ENCODE measurements at places on chromosomes 12 and 14.

DNA sequence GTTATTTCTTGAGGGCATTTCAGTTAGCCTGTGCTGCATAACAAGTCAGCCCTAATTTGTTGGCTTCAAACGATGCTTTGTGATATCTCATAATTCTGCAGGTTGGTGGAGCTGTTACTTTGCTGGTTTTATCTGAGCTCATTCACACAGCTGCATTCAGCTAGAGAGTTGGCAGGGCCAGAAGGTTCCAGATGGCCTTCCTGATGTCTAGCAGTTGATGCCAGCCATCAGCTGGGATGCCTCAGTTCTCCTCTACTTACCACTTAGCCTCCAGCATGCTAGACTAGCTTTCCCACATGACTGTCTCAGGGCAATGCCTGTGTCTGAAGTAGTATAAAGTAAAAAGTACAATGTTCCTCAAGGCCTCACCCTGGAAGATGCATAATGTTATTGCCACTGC is 130.6 kb downstream of the SLC35F4 start:
- no peak for DNase-seq

DNA sequence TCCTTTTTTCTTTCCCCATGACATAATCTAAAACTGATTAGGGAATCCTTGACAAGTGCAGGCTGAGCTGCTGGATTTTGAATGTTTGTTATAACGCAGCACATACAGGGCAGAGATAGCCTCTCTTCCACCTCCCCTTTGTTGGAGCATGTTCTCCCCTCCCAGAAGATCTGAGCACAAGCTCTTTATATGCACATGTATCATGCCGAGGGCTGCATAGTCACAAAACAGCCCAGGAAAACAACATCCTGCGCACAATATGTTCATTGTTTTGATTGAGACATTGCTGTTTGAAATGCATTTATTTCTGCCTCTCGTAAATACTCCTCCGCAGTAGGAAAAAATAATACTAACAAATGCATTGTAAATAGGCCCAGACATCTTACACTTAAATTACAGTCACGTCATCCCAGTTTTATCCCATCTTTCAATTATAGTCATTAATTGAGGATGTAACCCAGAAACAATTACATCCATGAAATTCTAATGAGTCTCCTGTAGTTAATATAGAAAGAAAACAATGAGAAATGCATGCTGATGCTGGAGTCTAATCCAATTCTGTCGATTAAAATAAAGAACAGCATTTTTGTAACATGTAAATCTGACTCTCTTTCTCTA is 401.8 kb downstream of the BTG1 start:
- no peak for DNase-seq

- DNase-seq, result no peak
Measured at GRCh38 chr14:65354715-65355114, 57.8 kb upstream of the FUT8 start.

DNA sequence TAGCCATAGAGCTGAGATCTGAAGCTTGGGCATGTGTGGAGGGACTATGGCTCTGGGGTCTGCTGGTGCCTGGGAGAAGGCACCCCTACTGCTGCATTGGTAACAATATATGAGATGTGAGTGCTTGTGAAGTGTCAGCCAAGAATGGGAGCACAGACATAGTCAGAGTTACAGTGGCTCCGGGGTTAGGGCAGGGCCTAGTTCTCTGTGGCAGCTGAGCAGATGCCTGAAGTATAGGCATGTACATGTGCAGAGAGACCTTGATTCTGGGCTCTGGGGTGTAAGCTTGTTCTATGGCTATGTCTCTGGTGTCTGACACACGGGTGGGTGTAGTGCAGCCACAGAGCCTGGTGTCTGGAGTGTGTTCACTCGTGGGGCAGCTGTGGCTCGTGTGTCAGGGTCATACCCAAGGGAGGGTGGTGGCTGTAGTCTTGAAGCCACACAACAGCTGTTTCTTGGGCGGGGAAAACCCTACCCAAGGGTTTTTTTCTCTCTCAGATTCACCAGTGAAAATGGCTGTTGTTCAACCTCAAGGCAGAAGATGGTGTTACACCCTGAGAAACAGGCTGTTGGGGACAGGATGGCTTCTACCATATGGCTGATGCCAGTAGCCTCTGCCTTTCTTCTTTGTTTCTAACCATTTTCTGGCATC is 11.9 kb upstream of the TCL1A start:
- no peak for DNase-seq

DNA sequence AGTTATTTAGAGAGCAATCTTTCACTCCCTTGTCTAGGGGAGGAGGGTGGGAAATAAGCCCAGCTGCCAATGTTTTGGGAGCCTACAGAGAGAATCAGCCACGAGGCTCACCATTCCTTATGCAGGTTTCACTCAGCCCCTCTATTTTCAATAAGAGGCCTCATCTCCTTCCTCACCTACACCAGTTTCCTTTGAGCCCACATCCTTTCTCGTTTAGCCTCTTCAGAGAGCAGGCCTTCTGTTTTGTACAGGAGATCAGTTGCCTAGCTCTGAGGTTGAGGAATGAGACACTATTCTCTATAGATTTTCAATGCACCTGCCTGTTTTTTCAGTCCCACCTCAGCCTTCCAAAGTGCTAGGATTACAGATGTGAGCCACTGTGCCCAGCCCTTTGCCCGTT is 17.9 kb downstream of the SNAPC1 start:
- no peak for DNase-seq

DNA sequence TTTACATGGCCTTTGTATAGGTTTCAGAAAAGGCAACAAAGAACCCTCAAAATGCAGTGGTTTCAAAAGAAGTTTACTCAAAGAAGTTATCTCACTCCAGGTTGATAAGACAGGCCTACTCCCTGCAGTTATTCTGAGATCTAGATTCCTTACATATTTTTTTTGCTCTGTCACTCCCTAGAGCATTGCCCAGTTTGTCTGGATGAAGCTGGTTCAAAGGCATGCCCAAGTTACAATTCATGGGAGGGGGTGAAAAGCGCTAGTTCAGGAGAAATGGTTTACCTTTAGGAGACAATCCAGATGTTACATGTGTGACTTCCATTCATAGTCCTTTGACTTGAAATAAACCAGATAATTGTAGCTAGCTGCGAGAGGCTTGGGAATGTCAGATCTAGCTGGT is 115.0 kb downstream of the TPH2 start:
- DNase-seq, result no peak

DNA sequence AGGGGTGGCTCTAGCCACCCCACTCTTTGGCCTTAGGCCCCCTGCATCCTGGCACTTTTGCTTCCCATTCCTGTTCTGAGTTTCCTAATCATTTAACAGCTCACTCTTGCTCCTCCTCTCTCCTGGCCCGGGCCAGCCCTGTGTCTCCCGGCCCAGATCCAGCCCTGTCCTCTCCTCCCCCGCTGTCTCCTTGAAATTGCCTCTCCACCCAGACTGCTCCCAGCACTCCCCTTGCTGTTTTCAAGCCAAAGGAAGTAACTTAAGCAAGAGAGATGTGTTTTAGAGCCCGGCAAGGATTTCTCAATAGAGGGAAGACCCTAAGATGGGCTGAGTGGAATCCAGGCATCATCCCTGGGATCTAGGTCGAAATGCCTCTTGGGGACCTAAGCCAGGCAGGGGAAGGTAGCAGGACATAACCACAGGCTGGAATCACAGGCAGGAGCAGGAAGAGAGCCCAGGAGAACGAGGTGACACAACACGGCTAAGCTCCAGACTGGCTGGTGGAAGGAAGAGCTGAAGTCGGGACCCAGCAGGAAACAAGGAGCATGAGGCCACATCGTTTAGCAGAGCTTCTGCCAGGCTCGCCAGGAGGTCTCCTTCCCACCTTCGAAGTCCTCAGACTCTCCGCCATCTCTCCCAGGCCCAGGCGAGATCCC is 2.0 kb upstream of the LRP1-AS start:
- no peak for DNase-seq

DNA sequence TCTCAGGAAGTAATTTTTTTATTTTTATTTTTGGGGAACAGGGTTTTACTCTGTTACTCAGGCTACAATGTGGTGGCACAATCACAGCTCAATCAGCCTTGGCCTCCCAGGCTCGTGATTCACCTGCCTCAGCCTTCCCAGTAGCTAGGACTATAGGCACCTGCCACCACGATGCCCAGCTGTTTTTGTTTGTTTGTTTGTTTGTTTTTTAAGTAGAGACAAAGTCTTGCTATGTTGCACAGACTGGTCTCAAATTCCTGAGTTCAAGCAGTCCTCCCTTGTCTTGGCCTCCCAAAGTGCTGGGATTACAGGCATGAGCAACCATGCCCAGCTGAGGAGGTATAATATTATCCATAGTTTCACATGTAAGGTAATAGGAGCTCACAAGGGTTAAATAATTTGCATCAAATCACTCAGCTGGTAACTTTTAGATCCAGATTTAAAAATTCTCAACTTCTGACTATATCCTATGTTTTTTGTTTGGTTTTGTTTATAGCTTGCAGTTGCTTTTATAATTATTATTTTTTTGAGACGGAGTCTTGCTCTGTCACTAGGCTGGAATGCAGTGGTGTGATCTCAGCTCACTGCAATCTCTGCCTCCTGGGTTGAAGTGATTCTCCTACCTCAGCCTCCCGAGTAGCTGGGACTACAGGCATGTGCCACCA is 629.3 kb downstream of the DIO2 start:
- DNase-seq, result no peak

- no peak for DNase-seq
Measured at GRCh38 chr12:13718271-13718670, 263.1 kb downstream of the GRIN2B start.

DNA sequence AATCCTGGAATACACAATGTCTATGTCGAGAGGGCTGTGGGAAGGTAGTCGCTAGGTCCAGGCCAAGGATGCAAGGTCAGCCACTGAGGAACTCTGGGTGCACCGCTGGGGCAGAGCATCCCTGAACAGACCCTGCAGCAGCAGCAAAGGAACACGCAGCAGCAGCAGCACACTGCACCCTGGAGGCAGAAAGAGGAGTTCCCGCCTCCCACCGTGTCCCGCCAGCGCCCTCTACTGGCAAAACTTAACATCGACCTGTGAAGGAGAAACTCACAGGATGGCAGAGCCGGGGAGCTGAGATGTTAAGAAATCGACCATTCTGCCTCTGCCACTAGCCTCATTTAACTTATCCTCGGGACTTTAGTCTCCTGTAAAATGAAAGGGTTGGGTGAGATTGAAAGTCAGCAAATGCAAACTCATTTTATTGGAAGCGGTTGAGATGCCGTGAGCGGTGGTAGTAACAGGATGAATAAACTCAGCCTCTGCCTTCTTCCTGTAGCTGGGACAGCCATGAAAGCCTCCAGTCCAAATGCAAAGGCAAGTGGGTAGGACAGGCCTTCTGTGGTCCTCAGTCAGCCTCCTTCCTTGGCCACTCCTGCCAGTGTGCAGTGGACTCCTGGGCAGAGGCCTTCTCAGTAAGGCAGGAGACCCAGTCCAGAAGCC is 45.6 kb downstream of the STAB2 start:
- no peak for DNase-seq

GRCh38 chr12:114069507-114069906 is 103.4 kb upstream of the RBM19 start:
- DNase-seq, result no peak

DNA sequence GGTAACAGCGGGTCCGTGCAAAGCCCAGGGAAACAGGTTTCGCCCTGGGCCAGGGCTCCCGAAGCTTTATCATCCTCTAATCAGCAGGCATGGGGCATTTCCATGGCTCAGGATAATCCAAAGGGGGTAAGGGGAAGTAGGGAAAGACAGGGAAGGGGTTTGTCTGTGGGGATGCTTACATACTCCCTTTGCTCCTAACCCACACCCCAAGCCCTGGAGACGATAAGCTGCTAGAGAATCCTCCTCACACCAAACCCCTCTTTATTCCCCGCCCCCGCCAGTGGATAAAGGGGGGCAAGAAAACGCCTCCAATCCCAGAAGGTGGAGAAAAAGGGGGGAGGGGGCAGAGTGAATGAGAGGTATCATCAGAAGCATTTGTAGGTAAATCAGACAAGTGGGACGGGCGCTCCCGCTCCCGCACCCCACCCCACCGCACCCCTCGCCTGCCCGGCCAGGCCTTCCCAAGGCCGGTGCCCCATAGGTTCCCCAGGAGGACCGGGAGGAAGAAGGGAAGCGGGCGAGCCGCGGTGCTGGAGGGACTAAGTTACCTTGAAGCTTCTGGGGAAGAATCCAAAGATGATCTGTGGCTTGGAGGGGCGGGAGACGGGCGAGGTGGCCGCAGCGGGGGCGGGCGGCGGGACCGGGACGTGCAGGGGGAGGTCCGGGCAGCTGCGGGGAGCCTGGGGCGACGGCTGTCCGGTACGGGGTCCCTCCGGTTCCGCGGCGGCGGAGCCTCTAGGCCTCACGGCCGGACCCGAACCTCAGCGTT is 762 bp downstream of the PPP2R5E start:
- DNase-seq, result no peak

GRCh38 chr12:43287706-43288383 is 264.2 kb downstream of the ADAMTS20 start:
- DNase-seq, result no peak

DNA sequence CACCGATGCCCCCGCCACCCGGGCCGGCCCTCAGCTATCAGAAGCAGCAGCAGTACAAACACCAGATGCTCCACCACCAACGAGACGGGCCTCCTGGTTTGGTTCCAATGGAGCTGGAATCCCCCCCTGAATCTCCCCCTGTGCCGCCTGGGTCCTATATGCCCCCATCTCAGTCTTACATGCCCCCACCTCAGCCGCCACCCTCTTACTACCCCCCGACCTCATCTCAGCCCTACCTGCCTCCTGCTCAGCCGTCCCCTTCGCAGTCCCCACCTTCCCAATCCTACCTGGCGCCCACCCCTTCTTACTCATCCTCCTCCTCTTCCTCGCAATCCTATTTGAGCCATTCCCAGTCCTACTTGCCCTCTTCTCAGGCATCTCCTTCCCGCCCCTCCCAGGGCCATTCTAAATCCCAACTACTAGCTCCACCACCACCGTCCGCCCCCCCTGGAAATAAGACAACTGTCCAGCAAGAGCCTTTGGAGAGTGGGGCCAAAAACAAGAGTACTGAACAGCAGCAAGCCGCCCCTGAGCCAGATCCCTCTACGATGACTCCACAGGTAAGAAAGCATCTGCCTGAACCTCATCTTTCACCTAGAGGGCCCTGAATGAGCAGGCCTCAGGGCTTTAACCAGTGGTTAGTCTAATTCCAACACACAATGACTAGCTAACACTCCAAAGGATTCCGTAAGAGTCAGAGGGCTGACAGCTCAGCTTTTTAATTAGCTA is 851 bp downstream of the YLPM1 start:
- DNase-seq, result no peak

DNA sequence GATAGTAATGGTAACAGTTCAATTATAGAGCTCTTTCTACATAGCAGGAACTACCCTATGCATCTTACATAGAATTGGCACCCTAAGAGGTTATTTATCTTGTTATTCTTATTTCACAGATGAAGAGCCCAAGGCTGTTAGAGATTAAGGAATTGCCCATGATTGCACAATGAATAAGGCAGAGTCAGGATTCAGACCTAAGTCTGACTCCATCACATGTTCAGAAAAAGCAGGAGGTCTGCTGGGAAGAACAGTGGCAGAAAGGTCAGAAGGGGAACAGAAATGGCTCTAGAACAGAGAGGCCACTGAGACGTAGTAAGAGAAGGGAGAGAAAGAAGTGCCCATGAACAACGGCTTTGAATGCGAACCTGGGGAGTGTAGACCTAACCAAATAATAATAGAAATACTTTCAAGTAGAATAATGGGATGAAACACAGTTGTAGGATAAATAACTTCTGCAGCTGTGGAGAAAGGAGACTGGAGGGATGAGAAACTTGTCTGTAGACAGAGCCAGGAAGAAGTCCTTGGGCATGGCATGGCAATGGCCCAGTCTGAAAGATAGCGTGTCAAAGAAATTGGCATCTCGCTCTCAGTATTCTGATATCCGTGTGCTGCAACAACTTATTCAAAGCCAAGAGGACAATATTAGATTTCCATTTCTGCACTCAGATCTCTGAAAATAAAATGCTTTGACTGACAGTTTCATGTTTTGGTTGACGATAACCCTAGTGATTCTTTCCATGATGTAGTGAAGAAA is 17.6 kb downstream of the MYBPC1 start:
- no peak for DNase-seq

GRCh38 chr12:12823300-12823699 is 10.2 kb downstream of the DDX47 start:
- no peak for DNase-seq
